Stimulated activated CD4-positive, alpha-beta T cell treated with anti-CD3 and anti-CD28 coated beads, Interleukin-1b, Interleukin-23, amount 100 ng/mL, for 48 hours (primary cell): ENCODE measurements at places on chromosomes 2 and 18.
A peak's percentile ranks its signal among the peaks of the same experiment; 100 is the strongest.

- peak; percentile 63 for DNase-seq
Observed at GRCh38 chr2:8303322-8303832, 378.5 kb upstream of the ID2 start.

GRCh38 chr18:21215490-21215889, 26.5 kb upstream of the GREB1L start:
- DNase-seq = no peak

DNA sequence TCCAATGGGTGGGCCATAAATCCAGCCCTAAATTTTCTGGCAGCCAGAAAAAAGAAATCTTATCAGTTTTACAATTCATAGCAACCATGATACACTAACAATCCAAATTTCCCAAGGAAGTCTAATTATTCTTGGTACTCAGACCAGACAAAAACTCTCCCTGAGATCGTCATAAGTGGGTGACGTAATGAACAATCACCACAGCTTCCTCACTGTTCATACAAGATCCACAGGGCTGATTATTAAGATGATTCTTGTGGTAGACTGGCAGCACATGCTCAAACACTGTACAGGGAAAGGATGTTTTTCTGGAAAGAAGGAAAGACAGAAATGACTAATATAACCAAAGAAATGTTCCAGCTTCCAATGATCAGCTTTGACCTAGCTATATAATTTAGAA, 178.3 kb upstream of the CRIM1 start:
- no peak for DNase-seq

- no peak for DNase-seq
Observed at GRCh38 chr2:5798084-5798483, 105.9 kb downstream of the SOX11 start.

DNA sequence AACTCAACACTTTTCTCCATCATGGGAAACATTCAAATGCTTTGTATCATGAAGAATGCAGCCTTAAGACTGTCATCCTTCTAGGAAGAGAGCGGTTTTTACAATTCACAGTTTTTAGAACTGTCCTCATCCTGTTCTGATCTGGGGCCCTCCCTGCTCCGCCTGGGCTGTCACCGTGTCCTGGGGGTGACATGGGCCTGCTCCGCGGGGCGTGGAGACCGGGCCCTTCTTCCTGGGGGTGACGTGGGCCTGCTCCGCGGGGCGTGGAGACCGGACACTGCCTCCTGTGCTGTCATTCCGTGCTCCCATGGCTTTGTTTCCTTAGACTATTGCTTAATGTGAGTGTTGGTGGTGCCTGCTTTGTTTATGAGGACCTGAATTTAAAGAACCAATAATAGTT, 122.8 kb downstream of the TMEM18 start:
- no peak for DNase-seq

- no peak for DNase-seq
Observed at GRCh38 chr2:176935543-176936102, 277.0 kb upstream of the HNRNPA3 start.

DNA sequence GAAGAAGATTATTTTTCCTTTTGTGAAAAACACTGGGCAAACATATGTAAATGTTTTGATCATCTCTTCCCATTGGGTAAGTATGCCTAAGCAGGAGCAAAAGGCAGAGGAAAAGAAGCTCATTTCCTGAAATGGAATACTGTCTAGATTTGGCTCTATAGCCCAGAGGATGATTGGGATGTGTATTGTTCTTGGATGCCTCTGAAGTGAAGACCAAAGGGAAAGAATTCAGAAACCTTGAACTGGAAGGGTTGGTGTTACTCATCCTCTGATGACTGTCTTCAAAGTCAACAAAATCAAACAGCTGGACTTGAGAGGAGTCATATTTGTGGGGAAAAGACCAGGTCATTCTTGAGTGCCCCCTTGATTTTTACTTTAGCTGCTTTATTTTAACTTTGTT, 112.6 kb upstream of the NT5C1B start:
- no peak for DNase-seq

GRCh38 chr2:157181234-157181633, 76.3 kb upstream of the GALNT5 start:
- no peak for DNase-seq

DNA sequence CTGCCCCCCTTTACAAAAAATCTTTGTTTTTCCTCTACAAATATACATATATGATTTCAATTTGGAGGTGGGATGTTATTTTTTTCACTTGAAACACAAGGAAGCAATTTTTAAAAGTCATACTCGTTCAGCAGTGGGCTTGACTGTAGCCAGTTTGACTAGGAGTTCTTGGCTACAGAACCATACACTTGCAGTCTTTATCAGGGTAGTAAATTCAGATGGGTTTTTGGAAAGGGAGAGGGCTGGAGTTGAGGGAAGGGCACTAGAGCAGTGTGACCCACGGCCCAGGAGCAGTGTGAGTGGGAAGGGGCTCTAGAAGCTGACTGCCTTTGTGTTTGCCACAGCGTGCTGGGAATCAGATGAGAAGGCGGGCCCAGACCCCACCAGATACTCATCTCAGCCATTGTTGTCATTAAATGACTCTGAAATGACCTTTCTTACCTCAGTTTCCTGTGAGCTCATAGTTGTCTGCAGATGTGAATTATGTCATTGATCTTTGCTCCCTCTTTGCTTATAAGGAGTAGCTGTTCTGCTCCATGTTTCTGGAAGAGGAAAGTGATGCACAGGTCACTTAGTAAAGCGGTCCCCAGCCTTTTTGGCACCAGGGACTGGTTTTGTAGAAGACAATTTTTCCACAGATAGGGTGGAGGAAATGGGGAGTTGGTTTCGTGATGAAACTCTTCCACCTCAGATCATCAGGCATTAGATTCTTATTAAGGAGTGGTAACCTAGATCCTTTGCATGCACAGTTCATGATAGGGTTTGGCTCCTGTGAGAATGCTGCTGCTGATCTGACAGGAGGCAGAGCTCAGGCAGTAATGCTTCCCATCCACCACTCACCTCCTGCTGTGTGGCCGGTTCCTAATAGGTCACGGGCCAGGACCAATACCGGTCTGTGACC, 116.8 kb downstream of the SPTBN1 start:
- DNase-seq = peak; percentile 72

DNA sequence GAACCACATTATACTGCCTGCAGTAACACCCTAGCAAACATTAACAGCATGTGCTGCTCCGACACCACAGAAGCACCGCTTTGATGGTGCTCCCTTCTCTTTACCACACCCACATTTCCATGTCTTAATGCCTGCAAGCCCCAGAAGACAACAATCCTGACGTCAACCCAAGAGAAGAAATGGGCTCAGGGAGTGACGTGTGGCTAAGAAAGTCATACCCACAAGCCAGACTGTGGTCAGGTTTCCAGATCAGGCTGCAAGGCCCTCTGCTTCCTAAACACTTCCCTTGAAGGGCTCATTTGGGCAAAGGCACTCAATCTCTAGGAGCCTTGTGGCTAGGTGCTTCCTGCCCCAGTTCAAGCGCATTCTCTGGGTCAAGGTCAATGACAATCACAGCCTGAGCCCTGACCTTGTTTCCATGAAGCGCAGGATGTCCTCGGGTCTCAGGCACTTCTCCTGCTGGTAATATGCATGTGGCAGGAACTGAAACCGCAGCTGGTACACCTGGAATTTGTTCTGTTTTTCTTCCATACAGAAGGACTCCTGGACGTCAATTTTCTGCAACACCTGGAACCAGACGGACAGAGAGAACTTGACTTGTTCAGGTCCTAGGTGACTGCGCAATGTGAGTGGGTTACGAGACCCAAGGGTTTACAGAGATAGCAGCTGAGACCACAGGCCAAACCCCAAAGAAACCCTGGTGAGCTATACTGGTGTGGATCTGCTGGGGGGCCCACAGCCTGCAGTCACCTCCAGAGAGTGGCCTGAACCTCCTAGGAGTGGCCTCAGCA, 67.2 kb downstream of the POLR1A start:
- peak; percentile 75 for DNase-seq
